RWPE2 (cell line): ENCODE measurements at places on chromosomes 16 and 17.
A peak's percentile ranks its signal among the peaks of the same experiment; 100 is the strongest.

GRCh38 chr16:67394155-67395104 is 1.1 kb upstream of the TPPP3 start:
- H3K27me3 ChIP-seq: no peaks in the 10 kb centered on the region
- no peak overlapping the region for H3K27ac ChIP-seq
- no peak overlapping the region for H3K4me3 ChIP-seq
- no peaks in the 10 kb centered on the region for H3K36me3 ChIP-seq
- H3K4me1 ChIP-seq: peaks cover 13% of the 10 kb centered on the region
- DNase-seq: no peak

DNA sequence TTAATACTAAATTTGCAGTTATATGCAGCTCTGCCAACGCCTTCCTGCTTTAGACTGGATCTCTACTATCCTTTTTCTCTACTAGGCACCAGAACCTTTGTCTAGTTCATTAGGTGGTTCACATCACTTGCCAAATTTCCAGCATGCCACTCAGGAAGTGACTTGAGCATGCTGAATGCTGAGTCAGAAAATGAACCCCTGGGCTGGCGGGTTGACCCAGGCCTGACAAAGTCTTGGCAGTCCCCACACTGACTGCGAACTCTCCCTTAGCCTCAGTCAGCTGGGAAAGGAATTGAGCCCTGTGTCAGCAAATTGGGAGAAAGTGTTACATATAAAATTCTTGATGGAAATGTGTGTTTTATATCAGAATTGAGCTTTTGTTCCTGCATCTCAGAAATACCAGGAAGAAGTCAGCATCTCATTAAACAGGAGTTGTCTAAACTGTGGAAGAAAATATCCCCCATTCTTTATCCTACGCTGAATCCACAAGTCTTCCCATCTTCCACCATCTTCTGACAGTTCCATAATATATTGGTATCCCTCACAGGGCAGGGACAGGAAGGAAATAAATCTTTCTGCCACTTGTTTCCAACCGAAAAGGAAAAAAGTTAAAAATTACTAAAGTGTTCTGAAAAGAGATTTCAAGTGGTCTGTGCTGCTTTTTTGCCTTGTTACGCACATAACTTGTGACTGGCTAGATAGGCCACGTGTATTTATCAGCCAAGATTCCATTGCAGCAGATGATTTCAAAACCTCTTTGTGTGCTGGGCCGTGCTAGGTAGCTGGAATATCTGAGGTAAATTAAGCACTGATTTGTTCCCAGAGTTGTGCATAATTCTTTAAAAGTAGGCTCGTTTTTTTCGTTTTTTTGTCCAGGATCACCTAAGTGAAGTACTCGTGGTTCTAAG is 16.7 kb upstream of the SLC12A3 start:
- H3K4me3 ChIP-seq: no peak overlapping the region
- H3K36me3 ChIP-seq: peaks cover 13% of the 10 kb centered on the region
- peaks cover 25% of the 10 kb centered on the region for H3K4me1 ChIP-seq
- H3K27ac ChIP-seq: peak overlapping the region; percentile 54

GRCh38 chr16:19382887-19383816 is 34.5 kb upstream of the TMC5 start:
- no peaks in the 10 kb centered on the region for H3K27me3 ChIP-seq
- H3K27ac ChIP-seq: no peak overlapping the region
- no peak for DNase-seq
- H3K4me1 ChIP-seq: peaks cover 11% of the 10 kb centered on the region
- no peaks in the 10 kb centered on the region for H3K36me3 ChIP-seq

DNA sequence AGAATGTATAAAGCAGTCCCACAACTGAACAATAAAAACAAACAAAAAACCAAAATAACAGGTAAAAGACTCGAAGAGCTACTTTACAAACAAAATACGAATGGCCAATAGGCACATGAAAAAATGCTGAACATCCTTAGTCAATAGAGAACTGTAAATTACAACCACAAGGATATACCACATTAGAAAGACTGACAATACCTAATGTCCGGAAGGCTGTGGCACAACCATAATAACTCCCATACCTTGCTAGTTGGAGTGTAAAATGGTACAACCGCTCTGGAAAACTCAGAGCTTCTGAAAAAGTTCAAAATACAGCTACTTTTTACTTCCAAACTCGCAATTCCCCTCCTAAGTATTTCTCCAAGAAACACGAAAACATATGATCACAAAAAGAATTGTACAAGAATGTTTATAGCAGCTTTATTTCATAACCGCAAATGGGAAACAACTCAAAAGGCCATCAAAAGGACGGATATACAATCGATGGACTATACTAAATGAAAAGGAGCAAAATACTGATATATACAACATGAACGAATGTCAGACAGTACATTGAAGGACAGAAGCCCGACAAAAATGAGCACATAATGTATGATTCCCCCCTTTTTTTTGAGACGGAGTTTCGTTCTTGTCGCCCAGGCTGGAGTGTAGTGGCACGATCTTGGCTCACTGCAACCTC is 2.3 kb downstream of the TP53 start:
- no peaks in the 10 kb centered on the region for H3K27me3 ChIP-seq
- H3K36me3 ChIP-seq: peaks cover 34% of the 10 kb centered on the region
- peaks cover 7% of the 10 kb centered on the region for H3K4me1 ChIP-seq
- peak overlapping the region; percentile 91 for H3K27ac ChIP-seq
- DNase-seq: no peak
- H3K4me3 ChIP-seq: peak overlapping the region; percentile 67

GRCh38 chr16:89657442-89658220 is at the start of the genes CHMP1A and SPATA33:
Gene CHMP1A (minus strand): TSS chr16:89657708. CDS start chr16:89657588, 120 bp downstream.
Gene SPATA33 (plus strand): TSS chr16:89657836. CDS start chr16:89657912, 76 bp downstream.
- DNase-seq: no peak
- H3K27ac ChIP-seq: peak within 1 kb of the TSS; percentile 57
- H3K4me3 ChIP-seq: peak within 1 kb of the TSS; percentile 89

GRCh38 chr17:38447502-38448085 is 19.3 kb downstream of the ARHGAP23 start:
- no peaks in the 10 kb centered on the region for H3K27me3 ChIP-seq
- H3K4me3 ChIP-seq: no peak overlapping the region
- DNase-seq: no peak
- H3K4me1 ChIP-seq: peaks cover 52% of the 10 kb centered on the region
- H3K36me3 ChIP-seq: peaks cover 15% of the 10 kb centered on the region

GRCh38 chr17:81794509-81794908 is 9.4 kb upstream of the GCGR start:
- peak; percentile 47 for DNase-seq
- no peaks in the 10 kb centered on the region for H3K36me3 ChIP-seq
- no peak overlapping the region for H3K4me3 ChIP-seq
- H3K27ac ChIP-seq: no peak overlapping the region
- no peaks in the 10 kb centered on the region for H3K27me3 ChIP-seq
- no peaks in the 10 kb centered on the region for H3K4me1 ChIP-seq

GRCh38 chr16:13909872-13910303 is 10.1 kb upstream of the ERCC4 start:
- H3K4me3 ChIP-seq: no peak overlapping the region
- no peaks in the 10 kb centered on the region for H3K4me1 ChIP-seq
- no peaks in the 10 kb centered on the region for H3K36me3 ChIP-seq
- DNase-seq: no peak
- peaks cover 9% of the 10 kb centered on the region for H3K27me3 ChIP-seq

- no peaks in the 10 kb centered on the region for H3K27me3 ChIP-seq
- H3K4me1 ChIP-seq: no peaks in the 10 kb centered on the region
- H3K4me3 ChIP-seq: no peak overlapping the region
- no peak overlapping the region for H3K27ac ChIP-seq
- no peaks in the 10 kb centered on the region for H3K36me3 ChIP-seq
- DNase-seq: no peak
Measured at GRCh38 chr16:87681981-87682570, 79.8 kb downstream of the JPH3 start.

- DNase-seq: no peak
- H3K4me1 ChIP-seq: no peaks in the 10 kb centered on the region
- no peak overlapping the region for H3K27ac ChIP-seq
- no peak overlapping the region for H3K4me3 ChIP-seq
- no peaks in the 10 kb centered on the region for H3K27me3 ChIP-seq
- no peaks in the 10 kb centered on the region for H3K36me3 ChIP-seq
Measured at GRCh38 chr17:74515941-74516340, 15.3 kb downstream of the CD300LB start.

- H3K36me3 ChIP-seq: no peaks in the 10 kb centered on the region
- DNase-seq: no peak
- no peak overlapping the region for H3K27ac ChIP-seq
- H3K27me3 ChIP-seq: no peaks in the 10 kb centered on the region
- no peak overlapping the region for H3K4me3 ChIP-seq
Measured at GRCh38 chr17:14790521-14790920, 474.6 kb downstream of the PMP22 start.

DNA sequence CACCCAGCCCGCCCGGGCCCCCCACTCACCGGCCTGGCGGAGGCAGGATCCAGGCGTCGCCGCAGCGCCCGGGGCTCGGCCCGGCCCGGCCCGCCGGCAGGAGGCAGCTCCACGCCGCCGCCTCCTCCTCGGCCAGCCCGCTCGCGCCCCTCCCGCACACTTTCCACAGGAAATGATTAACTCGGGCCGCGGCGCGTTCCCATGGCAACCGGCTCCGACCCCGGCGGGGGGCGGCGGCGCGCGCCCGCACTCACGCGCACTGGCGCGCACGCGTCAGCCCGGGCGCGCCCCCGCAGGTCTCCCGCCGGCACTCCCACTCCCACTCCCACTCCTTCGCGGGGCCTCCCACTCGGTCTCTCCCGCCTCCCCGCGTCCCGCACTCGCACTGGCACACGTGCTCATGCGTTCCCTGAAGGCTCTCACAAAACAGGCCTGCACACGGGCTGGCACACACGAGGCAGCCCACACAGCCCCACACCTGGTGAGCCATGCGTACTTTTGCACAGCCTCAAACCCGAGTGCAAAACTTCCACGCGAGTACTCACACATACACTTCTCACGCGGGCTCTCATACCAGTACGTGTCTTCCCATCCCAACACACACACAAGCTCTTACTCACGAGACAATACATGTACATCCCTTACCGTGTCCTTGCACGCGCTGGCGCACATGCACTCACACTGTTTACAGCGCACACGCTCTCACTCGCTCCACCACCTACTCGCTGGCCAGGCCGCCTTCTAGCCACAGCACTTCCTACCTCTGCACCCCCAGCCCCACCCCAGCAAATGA is at the start of gene KIFC3:
KIFC3 (minus strand) TSS at position 151 of the 793 bp plus-strand sequence. CDS start 4,248 bp downstream, outside the sequence.
- no peaks in the 10 kb centered on the region for H3K27me3 ChIP-seq
- DNase-seq: peak; percentile 92
- H3K27ac ChIP-seq: peak within 1 kb of the TSS; percentile 87

- DNase-seq: no peak
- H3K27ac ChIP-seq: peak overlapping the region; percentile 56
- peaks cover 10% of the 10 kb centered on the region; the same call in 1 of the 2 replicates for H3K36me3 ChIP-seq
- H3K4me3 ChIP-seq: no peak overlapping the region
- no peaks in the 10 kb centered on the region for H3K27me3 ChIP-seq
- peaks cover 41% of the 10 kb centered on the region for H3K4me1 ChIP-seq
Measured at GRCh38 chr16:74558873-74559272, 48.0 kb downstream of the GLG1 start.

- no peaks in the 10 kb centered on the region for H3K36me3 ChIP-seq
- no peak for DNase-seq
- no peak overlapping the region for H3K27ac ChIP-seq
- H3K27me3 ChIP-seq: no peaks in the 10 kb centered on the region
Measured at GRCh38 chr16:12395268-12395667, 408.4 kb downstream of the CPPED1 start.

GRCh38 chr17:9174312-9174711 is 153.0 kb downstream of the NTN1 start:
- DNase-seq: no peak
- no peak overlapping the region for H3K4me3 ChIP-seq
- H3K36me3 ChIP-seq: no peaks in the 10 kb centered on the region
- H3K27ac ChIP-seq: no peak overlapping the region

DNA sequence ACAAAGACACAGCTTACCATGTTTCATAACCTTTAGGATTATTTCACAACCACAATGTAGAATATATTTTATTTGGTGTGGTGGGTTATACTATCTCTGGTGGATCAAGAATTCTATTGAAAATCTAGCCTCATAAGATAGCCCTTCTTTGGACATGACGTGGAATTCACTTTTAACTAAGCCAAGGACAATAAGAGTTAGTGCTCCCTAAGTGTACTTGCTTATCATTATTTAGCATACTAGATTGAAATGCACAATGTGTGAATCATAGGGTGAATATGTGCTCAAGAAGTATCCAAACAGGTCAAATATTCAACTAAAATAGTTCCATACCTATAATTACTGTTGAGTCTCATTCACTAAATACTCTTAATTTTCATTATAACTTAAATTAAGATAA is 1179.5 kb upstream of the GOT2 start:
- no peaks in the 10 kb centered on the region for H3K27me3 ChIP-seq
- no peak overlapping the region for H3K27ac ChIP-seq

DNA sequence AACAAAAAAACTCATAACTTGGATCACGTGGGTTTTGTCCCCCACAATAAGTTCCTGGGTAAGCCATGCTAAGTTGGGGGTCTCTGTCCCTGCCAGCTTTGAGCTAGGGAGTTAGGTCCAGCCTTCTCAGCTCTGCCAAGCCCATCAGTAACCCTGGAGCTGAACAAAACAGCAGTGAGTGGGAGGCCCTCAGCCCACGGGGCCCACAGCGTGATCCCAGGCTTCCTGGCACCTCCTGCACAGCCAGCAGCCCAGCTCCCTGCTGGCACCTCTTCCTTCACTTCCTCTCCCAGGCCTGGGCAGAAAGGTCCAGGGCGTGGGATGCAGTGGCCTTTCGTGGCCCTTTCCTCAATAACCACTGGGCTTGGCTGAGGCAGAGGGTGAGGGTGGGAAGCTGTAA is 35.5 kb upstream of the CDC42EP4 start:
- peaks cover 7% of the 10 kb centered on the region for H3K4me1 ChIP-seq
- no peak overlapping the region for H3K4me3 ChIP-seq

DNA sequence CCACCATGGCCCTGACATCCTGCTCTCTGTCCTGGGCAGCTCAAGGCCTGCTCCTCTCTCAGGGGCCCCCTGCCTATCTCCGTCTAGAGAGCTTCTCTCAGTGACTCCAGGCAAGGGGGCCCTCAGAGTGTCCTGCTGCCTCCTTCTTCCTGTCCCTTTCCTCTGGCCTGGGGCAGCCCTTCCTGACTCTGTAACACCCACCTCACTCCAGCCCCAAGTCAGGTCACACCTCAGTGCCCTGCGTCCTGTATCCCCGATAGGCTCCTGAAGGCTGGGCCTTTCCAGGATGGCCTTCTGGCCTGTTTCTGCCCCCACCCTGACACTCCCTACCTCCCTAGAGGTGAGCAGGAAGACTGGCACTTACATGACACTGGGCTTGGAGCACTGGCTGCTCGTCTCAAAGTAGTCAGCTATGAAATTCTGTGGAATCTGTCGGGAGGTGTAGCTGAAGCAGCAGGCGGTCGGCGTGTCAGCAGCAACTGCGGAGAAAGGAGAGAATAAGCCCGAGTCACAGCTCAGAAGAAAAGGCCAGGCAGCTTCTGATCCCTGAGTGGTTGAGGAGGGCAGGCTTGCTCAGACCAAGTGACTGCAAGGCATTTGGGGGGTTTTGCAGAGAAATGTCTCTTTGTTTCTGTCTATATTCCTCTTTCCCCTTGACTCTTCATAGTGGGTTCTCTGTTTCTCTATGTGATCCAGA is 976 bp downstream of the CCL3L1 start:
- H3K36me3 ChIP-seq: no peaks in the 10 kb centered on the region
- H3K27ac ChIP-seq: no peak overlapping the region
- peaks cover 4% of the 10 kb centered on the region for H3K27me3 ChIP-seq
- H3K4me1 ChIP-seq: peaks cover 4% of the 10 kb centered on the region
- DNase-seq: no peak
- H3K4me3 ChIP-seq: no peak overlapping the region

GRCh38 chr17:78127239-78127887 is 1.2 kb downstream of the TMC6 start:
- peaks cover 8% of the 10 kb centered on the region for H3K4me1 ChIP-seq
- H3K36me3 ChIP-seq: peaks cover 20% of the 10 kb centered on the region
- no peak for DNase-seq
- H3K4me3 ChIP-seq: peak overlapping the region; percentile 62
- H3K27ac ChIP-seq: peak overlapping the region; percentile 51
- H3K27me3 ChIP-seq: no peaks in the 10 kb centered on the region
